Activated gamma-delta T cell treated with anti-CD3 and anti-CD28 coated beads, Interleukin-2, amount 50 U/mL, for 16 hours (primary cell): ENCODE measurements at places on chromosomes 4 and X.

- no peak for DNase-seq
Measured at GRCh38 chrX:129590596-129590995, 50.5 kb downstream of the OCRL start.

GRCh38 chrX:110258552-110258951 is 59.3 kb downstream of the AMMECR1 start:
- DNase-seq, result no peak

DNA sequence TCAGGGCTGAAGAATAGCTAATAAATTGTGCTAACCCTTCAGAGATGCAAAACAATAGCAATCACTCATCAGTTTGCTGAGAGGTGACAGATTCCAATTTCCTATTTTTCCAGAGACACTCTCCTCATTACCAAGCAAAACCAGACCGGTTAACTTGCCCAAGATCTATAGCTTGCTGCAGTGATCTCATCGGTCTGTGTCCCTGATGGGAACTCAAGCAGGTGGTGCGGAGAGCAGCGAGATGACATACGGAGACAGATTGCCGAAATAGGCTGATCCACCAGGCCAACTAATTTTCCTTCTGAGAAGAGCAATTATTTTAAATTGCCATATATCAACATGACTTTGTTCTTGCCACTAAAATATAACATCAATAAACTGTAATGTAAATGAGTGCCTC is 10.5 kb upstream of the DCHS2 start:
- DNase-seq, result no peak

- DNase-seq, result no peak
Measured at GRCh38 chr4:121390335-121390734, 9.5 kb upstream of the QRFPR start.

GRCh38 chrX:71923516-71923915 is 12.9 kb downstream of the NHSL2 start:
- no peak for DNase-seq

DNA sequence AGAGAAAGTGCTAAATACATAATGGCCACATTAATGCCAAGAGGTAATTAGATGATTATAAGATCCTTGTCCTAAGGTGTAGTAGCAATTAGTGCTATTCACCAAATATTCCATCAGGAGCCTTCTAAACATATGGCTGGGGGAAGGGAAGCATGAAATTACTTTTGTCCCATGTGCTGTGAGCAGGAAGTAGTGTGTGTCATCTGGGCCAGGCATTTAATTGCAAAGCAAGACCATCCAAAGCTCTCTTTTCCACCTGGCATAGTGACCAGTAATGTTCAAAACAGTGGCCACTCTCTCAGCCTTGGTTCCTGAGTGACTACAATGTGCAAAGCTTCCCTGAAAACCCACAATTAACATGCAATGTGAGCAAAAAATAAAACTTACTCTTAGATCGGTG is 144.2 kb upstream of the FAM241A start:
- no peak for DNase-seq

- no peak for DNase-seq
Measured at GRCh38 chrX:69120476-69120875, 44.8 kb downstream of the PJA1 start.

GRCh38 chr4:52995360-52996030 is 133.4 kb downstream of the RASL11B start:
- DNase-seq, result no peak

- DNase-seq, result peak; percentile 24
Measured at GRCh38 chr4:36348403-36348938, 67.1 kb downstream of the DTHD1 start.

GRCh38 chr4:138032222-138032621 is 209.9 kb downstream of the SLC7A11 start:
- no peak for DNase-seq

- no peak for DNase-seq
Measured at GRCh38 chr4:26239801-26240200, 81.0 kb upstream of the RBPJ start.

GRCh38 chrX:150478496-150479492 is 89.6 kb upstream of the MTM1 start:
- no peak for DNase-seq

GRCh38 chr4:147853706-147854105 is 121.8 kb downstream of the ARHGAP10 start:
- no peak for DNase-seq

DNA sequence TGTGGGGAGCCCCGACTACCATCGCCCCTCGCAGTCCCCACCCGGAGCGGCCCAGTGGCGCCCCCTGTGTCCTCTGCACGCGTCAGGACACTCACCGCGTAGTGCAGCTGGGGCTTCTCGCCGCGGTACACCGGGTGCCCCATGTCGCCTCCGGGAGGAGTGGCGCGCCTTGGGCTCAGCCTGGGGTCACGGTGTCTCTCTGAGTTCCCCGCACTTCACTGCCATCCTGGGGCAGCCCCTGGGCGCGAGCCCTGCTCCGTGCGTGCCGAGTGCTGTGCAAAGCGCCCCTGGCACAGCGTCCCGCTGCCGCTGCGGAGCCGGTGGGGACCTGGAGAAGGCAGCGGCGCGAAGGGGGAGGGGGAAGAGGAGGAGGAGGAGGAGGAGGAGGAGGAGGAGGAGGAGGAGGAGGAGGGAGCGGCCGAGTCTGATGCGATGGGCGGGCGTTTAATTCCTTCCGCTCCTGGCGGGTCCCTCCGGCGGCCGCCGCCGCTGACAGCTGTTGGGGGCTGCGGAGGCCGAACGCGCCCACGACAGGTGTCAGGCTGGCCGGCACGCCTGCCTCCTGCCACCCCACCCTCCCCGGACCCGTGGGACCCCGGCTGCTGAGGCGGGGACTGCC is 134.3 kb downstream of the AMELX start:
- no peak for DNase-seq

DNA sequence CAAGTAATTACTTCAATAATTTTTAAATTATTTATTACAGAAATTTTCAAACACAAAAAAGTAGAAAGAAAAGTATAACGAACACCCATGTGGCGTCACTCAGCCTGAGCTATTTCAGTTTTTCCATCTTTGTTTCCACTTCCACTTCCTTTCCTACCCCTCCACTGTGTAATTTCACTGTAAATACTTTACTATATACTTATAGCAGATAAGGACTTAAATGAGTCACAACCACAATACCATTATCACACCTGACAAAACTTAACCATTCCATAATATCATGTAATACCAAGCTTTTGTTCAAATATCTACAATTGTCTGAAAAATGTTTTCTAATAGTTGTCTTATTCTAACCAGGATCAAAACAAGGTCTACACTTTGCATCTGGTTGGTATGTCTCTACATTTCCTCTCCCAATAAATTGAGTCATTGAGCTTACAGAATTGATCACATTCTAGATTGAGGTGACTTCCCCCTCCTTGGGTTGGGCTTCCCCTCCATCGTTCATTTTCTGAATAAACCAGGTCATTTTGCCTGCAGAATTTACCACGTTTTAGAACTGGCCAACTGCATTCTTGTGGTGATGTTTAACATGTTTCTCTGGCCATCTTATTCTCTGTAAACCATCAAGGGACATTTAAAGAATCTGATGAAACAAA is 48.7 kb downstream of the ATP10D start:
- DNase-seq, result no peak

- DNase-seq, result peak; percentile 79
Measured at GRCh38 chr4:6782147-6782845, at the start of gene KIAA0232. TSS of gene KIAA0232 (plus strand) at chr4:6782727. CDS start at chr4:6824454, 41,727 bp downstream.

DNA sequence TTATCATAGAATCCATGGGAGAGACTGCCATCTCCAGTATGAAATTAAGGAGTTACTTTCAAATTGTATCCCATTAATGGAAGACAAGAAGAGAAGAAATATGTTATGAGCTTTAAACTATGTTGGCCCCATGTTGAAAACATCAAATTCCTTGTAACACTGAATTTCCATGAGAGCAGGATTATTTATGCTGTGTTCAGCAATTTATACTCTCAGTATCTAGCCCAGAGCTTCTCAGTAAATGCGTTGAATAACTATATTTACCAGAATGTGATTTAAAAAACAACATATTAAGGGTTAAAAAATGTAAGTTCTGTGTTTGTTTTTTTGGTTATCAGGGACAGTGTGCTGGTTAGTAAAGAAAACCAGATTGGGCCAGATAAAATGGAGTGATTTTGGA is 74.2 kb downstream of the ADGRL3 start:
- no peak for DNase-seq

DNA sequence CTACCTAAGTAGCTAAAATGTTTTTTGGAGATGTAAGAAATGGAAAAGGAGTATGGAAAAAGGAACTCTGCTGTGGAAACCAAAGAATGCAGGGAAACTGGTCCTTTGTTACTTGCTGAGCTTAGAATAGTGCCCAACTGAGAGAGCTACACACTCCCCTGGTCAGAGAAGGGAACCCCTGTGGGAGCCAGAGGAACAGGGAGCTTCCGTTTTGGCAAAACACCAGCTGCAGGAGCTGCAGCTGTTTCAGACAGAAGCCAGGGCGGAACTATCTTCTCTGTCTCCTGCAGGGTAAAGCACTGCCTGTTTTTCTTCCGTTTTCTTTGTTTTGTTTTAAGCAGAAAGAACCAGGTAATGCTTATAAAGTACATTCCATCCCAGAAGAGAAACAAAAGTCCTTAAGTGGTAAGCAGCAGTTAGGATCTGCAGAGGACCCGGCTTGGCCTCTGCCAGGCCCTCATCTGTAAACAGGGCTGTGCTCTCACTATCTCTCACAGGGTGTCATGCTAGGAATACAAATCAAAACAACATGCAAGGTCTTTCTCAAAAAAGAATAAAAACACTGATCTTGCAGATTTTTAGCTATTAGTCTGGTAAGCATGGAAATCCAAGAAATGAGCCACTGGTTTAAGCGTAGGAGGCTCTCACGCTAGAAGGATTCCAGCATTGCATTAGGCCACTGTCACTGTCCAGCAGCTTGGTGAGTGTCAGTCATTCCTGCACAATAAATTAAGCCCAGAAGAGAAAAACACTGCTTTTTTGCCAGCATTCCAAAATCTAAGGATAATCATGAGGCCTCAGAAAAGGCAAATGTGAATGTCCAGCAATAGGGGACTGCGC is 76.1 kb downstream of the CHST7 start:
- DNase-seq, result no peak

DNA sequence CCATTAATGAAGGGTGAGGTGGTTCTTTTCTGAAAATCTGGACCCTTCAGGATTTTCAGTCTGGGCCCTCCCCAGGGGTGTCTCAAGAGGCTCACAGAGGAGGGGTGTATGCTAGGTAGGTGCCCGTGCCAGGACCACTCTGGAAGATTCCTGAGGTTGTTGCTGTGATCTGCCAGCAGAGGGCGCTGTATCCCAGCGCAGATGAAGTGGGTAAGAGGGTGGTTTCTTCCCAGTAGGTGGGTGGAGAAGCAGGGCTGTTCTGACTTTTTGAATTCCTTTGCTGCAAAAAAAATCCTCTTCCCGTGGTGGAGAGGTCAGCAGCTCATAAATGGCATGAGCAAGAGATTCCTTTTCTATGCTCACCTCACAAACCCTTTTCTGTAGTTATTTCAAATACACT is 51.1 kb downstream of the SCML1 start:
- DNase-seq, result peak; percentile 3

GRCh38 chr4:8332891-8333331 is 63.4 kb downstream of the HTRA3 start:
- DNase-seq, result no peak

GRCh38 chrX:67780694-67781109 is 236.9 kb downstream of the AR start:
- DNase-seq, result no peak

- no peak for DNase-seq
Measured at GRCh38 chr4:176376032-176376614, 56.4 kb downstream of the SPCS3 start.

- no peak for DNase-seq
Measured at GRCh38 chr4:22130741-22131140, 182.2 kb upstream of the KCNIP4 start.

GRCh38 chr4:184765473-184766340 is 31.8 kb upstream of the CENPU start:
- no peak for DNase-seq

GRCh38 chrX:112844250-112844649 is 3.6 kb upstream of the AMOT start:
- DNase-seq, result no peak

GRCh38 chr4:127445471-127445870 is 187.3 kb upstream of the INTU start:
- DNase-seq, result no peak

- no peak for DNase-seq
Measured at GRCh38 chr4:12458621-12459020, 1025.5 kb downstream of the RAB28 start.

DNA sequence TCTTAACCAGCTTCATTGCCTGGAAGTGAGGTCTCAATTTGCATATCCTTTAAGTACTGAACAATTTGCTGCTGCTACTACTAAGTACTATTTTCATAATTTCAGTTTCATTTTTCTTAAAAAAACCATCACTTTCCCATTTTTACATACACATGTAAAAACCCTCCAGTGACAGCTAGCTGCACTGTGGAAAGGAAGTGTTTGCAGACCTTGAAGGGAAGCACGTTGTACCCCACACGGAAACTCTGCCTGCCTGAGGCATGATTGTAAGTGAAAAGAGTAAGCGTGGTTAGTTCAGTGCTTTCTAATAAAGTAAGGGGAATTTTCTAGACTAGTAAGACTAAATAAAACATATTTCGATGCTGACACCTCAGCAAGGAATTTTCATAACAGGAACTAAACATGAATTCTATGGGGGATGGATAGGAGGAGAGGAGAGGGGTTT is 103.6 kb downstream of the RAPGEF2 start:
- DNase-seq, result no peak

- no peak for DNase-seq
Measured at GRCh38 chr4:87758270-87758669, 41.1 kb upstream of the IBSP start.

GRCh38 chr4:31160146-31160545 is 440.0 kb downstream of the PCDH7 start:
- DNase-seq, result no peak

DNA sequence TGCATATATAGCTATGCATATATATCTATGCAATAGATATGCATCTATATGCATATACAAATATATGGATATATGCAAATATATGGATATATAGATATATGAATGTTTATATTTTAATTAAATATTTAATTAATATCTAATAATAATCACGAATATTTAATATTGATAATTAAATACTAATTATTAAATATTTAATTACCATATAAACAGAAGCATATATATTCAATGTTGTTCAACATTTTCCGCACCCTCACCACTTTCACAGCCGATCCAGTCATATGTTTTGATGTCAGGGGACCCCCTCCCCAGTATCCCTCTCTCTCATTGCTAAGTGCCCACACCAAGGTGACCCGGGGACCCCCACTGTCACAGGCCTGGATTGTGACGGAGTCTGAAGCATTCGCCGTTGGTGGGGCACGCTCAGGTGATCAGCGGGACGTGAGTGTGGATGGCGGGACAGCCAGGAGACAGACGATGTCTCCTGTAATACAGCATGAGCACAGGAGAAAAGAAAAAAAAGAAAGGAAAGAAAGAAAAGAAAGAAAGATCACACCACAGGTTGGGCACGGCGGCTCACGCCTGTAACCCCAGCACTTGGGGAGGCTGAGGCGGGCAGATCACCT is 199.7 kb downstream of the CRLF2 start:
- no peak for DNase-seq

DNA sequence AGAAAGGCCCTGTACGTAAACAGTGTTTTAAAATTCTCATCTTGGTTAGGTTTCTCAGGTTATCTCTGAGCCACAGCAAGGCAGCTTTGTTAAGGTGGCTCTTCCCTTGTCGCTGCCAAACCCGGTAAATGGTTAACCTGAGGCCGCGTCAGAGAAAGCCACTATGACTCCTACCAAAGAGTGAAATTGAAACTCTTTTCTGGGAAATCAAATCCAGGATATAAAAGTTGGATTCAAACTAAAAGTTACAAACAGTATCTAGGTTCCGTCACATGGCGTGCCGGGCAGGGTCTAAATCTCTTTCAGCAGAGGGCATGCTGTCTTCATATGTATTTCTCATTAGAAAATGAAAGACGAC is 433 bp downstream of the MMAA start:
- DNase-seq, result no peak
